ENCODE measurements at places on chromosomes 3 and 15.

DNA sequence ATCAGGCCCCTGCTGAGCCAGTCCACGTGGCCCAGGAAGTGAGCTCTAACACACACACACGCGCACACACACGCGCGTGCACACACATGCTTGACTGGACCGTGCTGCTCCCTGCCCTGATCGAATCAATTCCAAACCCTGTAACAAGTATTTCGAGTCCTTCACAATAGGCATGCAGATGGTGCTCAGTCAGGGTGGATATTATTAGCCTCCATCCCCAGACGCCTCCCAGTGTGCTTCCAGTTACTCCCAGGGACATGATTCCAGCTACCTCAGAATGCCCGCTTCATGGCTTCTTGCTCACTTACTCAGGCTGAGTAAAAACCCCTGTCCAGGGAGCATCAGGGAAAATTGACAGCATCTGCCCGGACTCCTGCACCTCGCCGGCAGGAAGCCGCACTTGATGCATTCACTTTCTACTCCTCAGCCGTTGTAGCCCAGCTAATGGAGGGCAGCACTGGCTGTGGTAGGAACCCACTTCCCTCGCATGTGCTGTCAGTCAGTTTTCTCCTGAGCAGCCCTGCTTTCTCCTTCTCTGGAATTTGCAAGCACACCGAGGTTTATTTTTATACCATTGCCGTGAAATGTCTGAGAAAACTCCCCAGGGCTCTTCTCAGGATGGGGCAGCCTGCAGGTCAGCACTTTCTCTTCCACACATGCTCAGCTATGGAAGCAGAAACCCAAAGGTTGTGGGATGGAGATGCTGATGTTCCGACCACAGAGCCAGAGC, 126.1 kb upstream of the ABHD17C start:
- H3K27ac ChIP-seq = no peak overlapping the region
- peak; percentile 24 for DNase-seq
- H3K4me1 ChIP-seq = no peaks in the 10 kb centered on the region
- no peaks in the 10 kb centered on the region for H3K36me3 ChIP-seq
- no peak overlapping the region for H3K4me3 ChIP-seq

DNA sequence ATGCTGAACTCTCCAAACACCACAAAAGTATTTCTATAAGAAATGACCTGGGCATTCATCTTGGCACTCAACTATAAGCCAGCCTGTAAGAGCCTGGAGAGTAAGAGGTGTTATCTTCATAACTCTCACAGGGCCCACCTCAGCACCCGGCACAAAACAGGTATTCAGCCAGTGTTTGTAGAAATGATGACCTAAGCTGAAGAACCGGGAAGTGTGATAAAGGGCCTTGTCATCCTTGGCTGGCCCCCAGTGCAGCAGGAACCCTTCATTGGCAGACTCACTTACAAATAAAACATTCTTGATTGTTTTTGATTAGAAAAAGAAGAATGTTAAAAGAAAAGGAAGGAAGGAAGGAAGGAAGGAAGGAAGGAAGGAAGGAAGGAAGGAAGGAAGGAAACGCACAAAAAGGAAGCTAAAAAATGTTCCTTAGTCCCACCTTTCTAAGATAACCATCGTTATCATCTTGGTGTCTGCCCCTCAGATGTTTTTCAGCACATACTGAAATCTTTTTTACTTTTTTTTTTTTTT, 52.1 kb downstream of the DAPK2 start:
- H3K27me3 ChIP-seq = no peaks in the 10 kb centered on the region
- no peak overlapping the region for H3K4me3 ChIP-seq
- no peak overlapping the region for H3K27ac ChIP-seq
- H3K36me3 ChIP-seq = no peaks in the 10 kb centered on the region
- no peak for DNase-seq
- no peaks in the 10 kb centered on the region for H3K4me1 ChIP-seq

- H3K36me3 ChIP-seq = peaks cover 24% of the 10 kb centered on the region
- no peaks in the 10 kb centered on the region for H3K4me1 ChIP-seq
- no peak for DNase-seq
These were observed 32.8 kb downstream of the COPS2 start for GRCh38 chr15:49122541-49123062.

DNA sequence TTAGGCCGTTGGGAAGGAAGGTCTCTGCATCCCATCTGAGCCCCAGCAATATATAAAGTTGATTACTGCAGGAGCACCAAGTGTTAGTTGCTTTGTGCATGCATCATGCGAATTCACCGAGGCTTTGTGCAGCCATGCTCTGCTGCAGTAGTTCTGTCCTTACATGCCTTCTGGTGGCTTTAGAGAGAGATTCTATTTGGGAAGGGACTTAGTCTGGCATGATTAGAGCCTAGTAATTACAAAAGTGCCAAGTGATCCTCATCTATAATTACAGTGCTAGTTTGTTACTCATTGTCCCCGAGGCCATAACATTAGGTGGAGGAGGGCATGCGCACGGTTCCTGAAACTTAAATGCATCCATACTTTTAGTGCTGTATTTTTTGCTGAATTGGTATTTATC, 353.6 kb downstream of the CNTN4 start:
- no peak for DNase-seq
- H3K36me3 ChIP-seq = no peaks in the 10 kb centered on the region
- no peaks in the 10 kb centered on the region for H3K27me3 ChIP-seq
- no peak overlapping the region for H3K4me3 ChIP-seq

- no peaks in the 10 kb centered on the region for H3K36me3 ChIP-seq
- no peak overlapping the region for H3K4me3 ChIP-seq
- DNase-seq = no peak
- H3K27me3 ChIP-seq = no peaks in the 10 kb centered on the region
These were observed 297.6 kb downstream of the TBC1D5 start for GRCh38 chr3:17444865-17445264.

DNA sequence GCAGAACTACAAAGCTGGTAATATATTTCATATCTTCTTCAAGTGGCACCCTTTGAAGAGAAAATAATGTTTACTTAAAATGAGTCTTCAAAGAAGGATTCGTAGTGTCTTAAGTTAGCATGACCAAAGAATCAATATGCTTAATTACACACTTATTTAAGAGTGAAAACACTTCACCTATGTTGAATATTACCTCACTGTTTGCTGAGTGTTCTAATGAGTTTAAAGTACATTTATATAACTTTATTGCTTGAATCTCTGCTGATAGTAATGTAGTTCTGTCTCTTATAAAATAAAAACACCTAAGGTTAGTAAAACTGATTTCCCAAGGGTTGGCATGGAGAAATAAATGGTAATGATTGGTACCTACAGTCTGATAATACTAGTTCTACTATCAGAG, 143.3 kb upstream of the SLC2A2 start:
- no peaks in the 10 kb centered on the region for H3K27me3 ChIP-seq
- no peak overlapping the region for H3K27ac ChIP-seq
- peaks cover 4% of the 10 kb centered on the region for H3K4me1 ChIP-seq

DNA sequence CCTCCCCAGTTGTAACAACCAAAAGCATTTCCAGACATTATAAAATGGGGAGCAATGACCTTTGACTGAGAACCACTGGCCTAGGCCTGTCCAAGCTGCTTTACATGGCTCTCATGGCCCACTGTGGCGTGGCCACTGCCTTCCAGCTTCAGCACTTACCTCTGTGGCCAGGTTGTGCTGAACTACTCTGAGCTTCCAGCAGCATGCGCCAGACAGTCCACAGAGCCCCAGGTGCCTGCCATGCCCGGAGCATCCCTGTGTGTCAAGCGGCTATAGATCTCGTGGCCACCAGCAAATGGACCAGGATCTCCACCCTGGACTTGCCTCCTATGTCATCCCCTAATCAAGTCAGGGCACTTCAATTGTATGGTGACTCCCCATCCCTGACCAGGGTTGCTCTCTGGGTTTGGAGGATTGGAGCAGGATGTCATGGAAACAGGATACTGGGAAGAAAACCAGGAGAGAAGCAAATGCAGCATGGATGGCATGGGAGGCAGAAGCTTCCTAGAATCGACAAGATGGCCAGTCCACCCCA, 199.7 kb downstream of the UACA start:
- H3K27ac ChIP-seq = no peak overlapping the region
- no peaks in the 10 kb centered on the region for H3K36me3 ChIP-seq
- H3K4me3 ChIP-seq = no peak overlapping the region
- H3K4me1 ChIP-seq = peaks cover 8% of the 10 kb centered on the region
- H3K27me3 ChIP-seq = no peaks in the 10 kb centered on the region

DNA sequence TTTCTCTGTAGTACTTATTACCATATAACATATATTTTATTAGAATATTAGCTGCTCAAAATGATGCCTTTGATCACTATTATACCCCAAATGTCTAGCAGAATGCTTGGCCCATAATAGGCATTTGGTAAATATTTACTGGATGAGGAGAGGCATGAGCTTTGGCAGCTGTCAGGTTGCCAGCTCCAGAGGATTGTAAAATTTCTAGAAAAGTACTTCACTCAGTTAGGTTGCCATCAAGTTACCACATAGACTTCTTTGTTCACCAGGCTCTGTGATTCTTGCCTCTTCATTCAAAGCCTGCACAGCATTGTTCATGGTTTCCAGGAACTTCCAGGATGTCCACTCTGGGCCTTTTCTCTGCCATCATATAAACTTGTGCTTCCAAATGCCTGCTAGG, 582.8 kb downstream of the PDCD6IP start:
- DNase-seq = no peak
- peaks cover 8% of the 10 kb centered on the region for H3K4me1 ChIP-seq
- no peaks in the 10 kb centered on the region for H3K36me3 ChIP-seq
- no peaks in the 10 kb centered on the region for H3K27me3 ChIP-seq
- H3K4me3 ChIP-seq = no peak overlapping the region
- no peak overlapping the region for H3K27ac ChIP-seq

DNA sequence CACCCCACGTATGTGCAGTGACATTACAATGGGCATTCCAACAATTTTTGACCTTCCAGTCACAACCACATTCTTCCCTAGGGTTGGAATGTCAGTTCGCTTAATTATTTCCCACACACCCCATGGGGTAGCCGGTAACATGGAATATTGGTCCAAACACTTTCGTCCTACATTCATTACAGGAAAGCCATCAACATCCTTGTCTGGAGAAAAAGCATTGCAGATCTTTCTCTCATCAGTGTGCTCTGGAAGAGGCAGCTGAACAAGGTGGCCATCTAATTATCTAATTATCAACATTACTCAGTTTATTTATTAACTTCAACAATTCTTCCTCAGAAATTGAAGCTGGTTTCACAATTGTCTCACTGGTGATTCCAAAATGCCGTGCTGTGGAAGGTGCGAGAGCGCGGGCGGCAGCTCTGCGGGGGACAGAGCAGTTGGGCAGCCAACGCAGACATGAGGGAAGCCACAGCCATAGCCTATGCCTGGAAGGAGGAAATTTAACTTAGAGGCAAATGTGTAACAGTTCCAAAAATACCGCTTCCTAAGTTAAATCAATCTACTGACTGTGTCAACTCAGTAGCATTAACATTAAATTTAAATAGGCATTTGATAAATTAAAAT, 1158.9 kb upstream of the EPHA6 start:
- no peak for DNase-seq
- H3K4me1 ChIP-seq = no peaks in the 10 kb centered on the region
- no peak overlapping the region for H3K4me3 ChIP-seq
- H3K36me3 ChIP-seq = no peaks in the 10 kb centered on the region
- H3K27me3 ChIP-seq = no peaks in the 10 kb centered on the region
- no peak overlapping the region for H3K27ac ChIP-seq
